ENCODE measurements at places on chromosomes 2 and 18. TPM values are rescaled to one million over a fixed set of nuclear protein-coding genes. Genes with fewer than 3 reads are reported as not detected.

- peak; percentile 56 for DNase-seq
Measured at GRCh38 chr2:107712857-107713256, 113.8 kb upstream of the RGPD4 start.

GRCh38 chr2:229566370-229566769, 148.0 kb downstream of the DNER start:
- DNase-seq: no peak

DNA sequence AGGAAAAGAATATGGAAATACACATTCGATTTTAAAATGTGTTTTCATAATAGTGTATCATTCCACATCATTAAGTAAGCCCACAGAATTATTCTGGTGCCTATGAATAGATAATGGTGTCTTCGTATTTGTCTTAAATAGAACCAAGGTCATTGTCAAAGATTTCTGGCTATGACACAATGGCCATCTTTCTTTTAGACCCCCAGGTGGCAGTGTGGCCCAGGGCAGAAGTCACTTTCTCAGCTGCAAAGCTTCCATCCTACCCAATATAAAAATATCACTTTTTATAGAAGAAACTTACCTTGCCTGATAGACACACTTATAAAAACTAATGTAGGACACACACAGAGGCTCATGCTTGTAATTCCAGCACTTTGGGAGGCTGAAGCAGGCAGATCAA, 57.5 kb downstream of the ZRANB3 start:
- peak; percentile 19 for DNase-seq

- no peak for DNase-seq
Measured at GRCh38 chr2:30148850-30149249, 2.0 kb downstream of the YPEL5 start.

CNTNAP5 gene
- total RNA-seq: not detected

ABCG5 gene
- total RNA-seq: not detected

DNA sequence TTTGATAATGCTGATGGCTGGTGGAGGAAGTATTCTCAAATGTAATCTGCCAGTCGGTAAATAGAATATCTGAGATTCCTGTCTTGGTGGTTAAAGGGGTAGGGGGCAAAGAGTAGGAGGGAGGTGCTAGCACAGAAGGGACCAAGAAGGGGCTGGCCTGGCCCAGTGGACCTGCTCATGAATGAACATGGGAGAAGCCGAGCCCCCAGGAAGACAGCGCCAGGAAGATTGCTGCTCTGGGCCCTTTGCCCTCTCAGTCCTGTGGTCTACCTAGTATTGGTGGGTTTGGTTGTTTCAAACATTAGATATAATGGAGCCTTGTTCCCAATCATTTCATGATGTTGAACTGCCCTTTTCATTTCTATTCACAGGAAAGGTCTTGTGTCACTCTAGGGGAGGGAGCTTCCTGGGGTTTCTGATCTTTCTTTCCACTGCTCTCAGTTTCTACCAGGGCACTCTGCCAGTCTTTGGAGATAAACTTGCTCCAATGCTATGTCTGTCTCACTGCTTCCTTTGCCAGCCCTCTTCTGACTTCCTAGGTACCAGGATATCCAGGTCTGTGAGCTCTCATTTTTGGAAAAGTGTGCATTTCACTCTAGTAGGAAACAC, 5.3 kb upstream of the MOCOS start:
- no peak for DNase-seq

DNA sequence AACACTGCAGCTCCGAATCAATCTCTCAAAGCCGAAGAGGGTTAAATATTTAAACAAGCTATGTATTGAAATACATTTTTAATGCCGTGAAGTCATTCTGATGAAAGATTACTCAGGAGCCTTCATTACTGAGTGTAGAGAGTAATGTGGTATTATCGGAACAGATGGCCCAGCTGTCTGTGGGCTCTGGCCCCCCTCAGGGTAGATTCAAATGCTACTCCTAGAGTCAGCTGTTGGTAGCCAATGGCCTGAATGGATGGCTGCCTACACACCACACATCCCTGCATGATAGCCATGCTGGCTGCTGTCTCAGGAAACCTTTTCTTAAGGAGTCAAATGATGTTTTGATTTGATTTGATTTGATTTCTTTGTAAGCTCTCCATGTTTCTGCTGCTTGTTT, 732.3 kb upstream of the CELF4 start:
- no peak for DNase-seq

RAX gene
- not detected for total RNA-seq

GRCh38 chr2:108145557-108146326, 94.0 kb upstream of the SULT1C3 start:
- peak; percentile 53 for DNase-seq

GRCh38 chr2:188077757-188078156, 213.9 kb upstream of the GULP1 start:
- DNase-seq: no peak

GRCh38 chr2:142525720-142526119, 351.7 kb upstream of the KYNU start:
- DNase-seq: no peak

C2orf80 gene
- total RNA-seq: not detected

GRCh38 chr2:186339716-186340115, 146.3 kb upstream of the ZC3H15 start:
- peak; percentile 77 for DNase-seq

DNA sequence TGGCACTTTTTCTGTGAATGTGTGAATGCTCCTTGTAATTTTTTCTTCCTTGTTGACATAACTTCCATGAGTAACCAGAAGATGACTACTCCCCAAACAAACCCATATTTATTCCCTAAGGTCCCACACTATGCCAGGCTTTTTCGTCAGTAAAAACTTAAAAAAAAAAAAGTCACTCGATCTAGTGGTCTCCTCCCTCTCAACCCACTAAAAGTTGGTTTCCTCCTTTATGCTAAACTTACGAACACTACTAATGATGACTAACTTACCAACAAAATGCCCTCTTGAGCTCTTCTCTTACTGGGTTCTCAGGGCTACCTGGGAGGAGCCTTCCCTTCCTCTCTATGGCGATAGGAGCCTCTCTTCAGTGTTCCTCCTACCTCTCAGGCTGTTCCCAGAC, 18.2 kb downstream of the ACVR1 start:
- DNase-seq: peak; percentile 89

- peak; percentile 99 for DNase-seq
Measured at GRCh38 chr2:160207804-160208654, 8.0 kb upstream of the ITGB6 start.
